ENCODE measurements at places on chromosomes 7 and 10.
A peak's percentile ranks its signal among the peaks of the same experiment; 100 is the strongest.

GRCh38 chr7:140924019-140924820 lies 509 bp downstream of the BRAF start:
- DNase-seq, result peak; percentile 78

GRCh38 chr7:2451171-2452073 lies 24.8 kb downstream of the GRIFIN start:
- peak; percentile 93 for DNase-seq

DNA sequence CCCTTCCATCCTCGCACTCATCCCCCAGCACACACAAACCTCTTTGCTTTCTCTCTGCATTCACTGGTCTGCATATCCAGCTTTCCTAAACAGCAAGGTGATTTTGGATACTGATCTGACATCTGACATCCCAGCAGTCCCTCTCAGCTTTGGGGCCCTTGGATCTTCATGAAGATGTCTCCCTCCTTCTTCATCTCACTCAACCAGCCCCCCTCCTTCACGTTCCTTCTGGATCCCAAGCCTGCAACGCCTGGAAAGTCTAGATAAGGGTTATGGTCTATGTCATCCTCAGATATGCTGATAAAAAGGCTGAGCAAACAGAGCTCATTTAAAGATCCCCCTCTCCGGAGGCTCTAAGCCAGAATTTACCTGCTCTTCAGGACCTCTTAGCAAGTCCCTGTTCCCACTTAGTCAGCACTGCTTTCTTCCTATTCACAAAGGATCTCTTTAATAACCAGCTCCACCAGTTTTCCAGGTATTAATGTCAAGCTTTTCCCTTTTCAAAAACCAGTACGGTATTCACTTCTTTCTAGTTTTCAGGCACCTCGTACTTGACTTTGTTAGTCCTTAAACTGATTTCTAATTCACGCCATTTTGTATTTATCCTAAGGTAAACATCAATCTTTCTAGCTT lies 38.9 kb downstream of the CREB3L2 start:
- DNase-seq, result no peak

GRCh38 chr10:89466599-89467035 lies 52.2 kb downstream of the IFIT5 start:
- DNase-seq, result no peak

- no peak for DNase-seq
These were observed 85.0 kb downstream of the PODXL start for GRCh38 chr7:131471250-131472004.

- DNase-seq, result no peak
These were observed 4.8 kb upstream of the POLR1F start for GRCh38 chr7:19713676-19714075.

- DNase-seq, result no peak
These were observed 2.2 kb downstream of the OGDHL start for GRCh38 chr10:49759787-49760551.

GRCh38 chr7:148630078-148630477 lies 39.5 kb downstream of the C7orf33 start:
- no peak for DNase-seq

GRCh38 chr7:115682507-115682906 lies 348.1 kb downstream of the TFEC start:
- DNase-seq, result no peak

GRCh38 chr10:18400201-18400905 lies 251.0 kb downstream of the NSUN6 start:
- DNase-seq, result peak; percentile 91

GRCh38 chr10:127524908-127525665 lies 24.0 kb upstream of the NPS start:
- no peak for DNase-seq

- no peak for DNase-seq
These were observed 137.1 kb downstream of the BMPER start for GRCh38 chr7:34042406-34042805.

GRCh38 chr10:100709146-100710082 lies 36.0 kb upstream of the PAX2 start:
- no peak for DNase-seq

GRCh38 chr10:101218351-101219138 lies 10.7 kb downstream of the LBX1 start:
- no peak for DNase-seq

DNA sequence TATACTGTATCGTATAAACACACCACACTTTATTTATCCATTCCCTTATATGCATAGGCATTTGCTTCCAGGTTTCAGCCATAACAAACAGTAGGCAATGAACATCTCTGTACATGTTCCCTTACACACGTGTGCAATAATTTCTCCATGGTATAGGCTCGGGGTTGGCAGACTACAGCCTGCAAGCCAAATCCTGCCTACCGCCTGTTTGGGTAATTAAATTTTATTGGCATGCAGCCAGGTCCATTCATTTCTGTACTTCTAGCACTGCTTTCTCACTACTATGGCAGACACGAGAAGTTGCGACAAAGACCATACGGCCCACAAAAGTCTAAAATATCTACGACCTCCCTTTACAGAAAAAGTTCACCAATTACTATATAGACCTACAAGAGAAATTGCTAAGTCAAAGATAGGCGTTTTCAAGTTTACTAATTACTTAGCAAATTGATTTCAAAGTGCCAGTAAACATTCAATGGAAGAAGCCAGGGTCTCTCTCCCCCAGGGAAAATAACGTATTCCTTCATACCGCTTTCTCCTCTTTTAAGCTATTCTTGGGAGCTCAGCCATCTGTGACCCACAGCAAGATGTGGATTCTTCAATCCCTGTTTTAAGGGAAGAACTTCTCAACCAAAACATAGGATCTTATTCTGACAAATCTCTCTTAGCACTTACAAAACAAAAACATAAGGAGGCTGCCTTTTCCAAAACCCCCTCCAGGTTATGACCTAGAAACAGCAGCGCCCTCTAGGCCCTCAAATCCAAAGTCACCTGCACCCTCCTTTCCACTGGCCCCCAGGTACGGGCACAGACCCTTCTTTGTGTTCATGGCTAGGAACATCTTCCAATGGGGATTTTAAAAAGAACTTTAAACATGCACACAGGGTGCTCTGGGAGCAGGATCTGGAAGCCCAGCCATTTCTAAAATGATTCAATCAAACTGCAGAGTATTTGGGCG lies 100.5 kb downstream of the FGFR2 start:
- no peak for DNase-seq

DNA sequence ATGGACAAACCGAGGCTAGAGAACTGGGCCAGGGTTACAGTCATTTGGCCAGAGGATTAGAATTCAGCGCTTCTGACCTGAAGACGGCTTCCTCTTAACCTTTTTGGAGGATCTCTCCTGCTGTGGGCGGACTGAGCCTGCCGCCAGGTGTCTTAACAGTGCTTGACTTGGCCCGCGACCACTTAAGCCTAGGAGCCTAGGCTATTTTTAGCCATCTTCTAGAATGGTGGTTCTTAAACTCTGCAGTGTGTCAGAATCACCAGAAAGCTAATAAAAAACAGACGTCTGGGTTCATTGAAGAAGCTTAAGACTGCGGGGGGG lies 722 bp downstream of the MDH2 start:
- DNase-seq, result no peak

DNA sequence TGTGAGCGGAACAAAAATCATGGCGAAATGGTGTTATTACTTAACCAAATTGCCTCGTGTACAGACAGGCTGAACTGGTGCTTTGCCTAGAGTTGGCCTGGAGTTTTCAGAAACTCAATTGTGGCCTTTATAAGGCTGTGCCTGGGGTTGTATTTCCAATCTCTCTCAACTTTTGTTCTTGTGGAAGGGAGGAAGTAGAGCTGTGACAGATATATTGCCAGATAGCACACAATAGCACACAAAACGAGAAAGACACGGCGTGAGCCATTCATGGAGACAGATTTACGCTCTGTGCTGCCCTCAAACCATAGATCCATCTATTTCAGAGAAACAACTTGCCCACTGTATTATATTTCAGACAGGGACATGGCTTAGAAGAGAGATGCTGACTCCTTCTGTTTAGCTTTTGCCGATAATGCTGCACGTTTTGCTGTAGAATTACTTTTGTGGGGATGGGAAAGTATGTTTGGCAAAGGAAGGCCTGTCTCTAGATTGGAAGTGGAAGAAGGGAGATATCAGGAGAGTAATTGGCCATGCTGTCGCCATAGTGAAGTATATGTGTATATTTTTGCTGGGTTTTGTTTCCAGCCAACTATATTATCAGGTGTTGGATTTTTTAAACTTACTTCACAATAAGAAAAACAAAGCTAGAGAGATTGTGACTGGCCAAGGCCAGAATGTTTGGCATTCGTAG lies 80.4 kb downstream of the AUTS2 start:
- DNase-seq, result no peak

DNA sequence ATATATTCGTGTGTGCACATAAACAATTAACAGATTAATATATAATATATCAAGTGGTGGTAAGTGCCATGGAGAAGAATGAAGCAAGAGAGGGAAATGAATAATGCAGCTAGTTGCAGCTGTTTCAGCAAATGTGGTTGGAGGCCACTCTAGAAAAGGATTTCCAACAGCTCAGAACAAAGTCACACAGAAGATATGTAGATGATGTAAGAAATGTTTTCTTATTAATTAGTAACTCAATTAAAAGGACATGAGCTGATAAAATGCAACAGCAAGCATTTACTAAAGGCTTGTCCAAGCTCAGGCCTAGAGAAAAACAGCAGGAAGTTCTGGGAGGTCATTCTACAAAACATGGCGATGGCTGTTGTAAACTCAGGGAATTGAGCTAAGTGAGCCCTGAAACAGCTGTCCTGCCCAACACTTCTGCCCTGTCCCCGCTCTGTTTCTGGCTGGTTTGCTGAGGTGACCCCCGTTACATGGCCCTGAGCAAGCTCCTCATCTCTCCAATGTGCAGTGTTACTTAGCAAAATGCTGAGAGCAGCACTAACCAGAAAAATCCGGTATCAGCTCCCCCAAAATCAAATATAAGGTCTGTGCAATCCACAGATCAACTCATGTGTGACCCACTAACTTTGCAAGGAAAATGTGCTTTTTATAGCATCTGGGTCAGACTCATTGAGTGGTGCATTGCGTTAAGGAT lies 23.4 kb upstream of the C10orf67 start:
- DNase-seq, result no peak

DNA sequence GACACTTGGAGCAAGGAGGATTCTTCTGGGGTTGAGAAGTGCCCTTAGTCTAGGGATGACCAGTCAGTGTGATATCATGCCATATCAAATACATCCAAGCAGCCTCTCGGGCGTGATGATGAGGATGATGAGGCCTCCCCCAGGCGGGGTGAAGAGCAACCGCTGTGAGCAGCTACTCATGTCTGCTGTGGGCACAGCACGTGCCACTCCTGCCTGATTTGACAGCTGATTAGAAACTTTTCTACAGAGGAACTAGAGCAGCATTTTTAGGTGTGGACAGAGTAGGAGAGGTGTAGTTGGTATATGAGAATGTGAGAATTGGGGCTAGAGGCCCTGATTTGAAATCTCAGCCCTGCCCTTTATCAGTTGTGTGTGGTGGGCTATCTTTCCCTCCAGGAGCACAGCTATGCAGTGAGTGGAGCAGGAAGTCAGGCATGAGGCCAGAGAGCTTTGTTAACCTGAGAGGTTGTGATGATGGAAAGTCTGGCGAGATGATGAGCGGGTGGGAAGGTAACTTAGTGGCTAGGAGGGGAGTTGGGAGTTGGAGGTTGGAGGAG lies 49.6 kb upstream of the COBL start:
- DNase-seq, result no peak

GRCh38 chr7:102874166-102874829 lies 38.5 kb upstream of the LRRC17 start:
- DNase-seq, result no peak

- no peak for DNase-seq
These were observed 1.1 kb downstream of the TMEM196 start for GRCh38 chr7:19772306-19772705.

- DNase-seq, result peak; percentile 60
These were observed 55.4 kb upstream of the LMTK2 start for GRCh38 chr7:98051118-98051744.

DNA sequence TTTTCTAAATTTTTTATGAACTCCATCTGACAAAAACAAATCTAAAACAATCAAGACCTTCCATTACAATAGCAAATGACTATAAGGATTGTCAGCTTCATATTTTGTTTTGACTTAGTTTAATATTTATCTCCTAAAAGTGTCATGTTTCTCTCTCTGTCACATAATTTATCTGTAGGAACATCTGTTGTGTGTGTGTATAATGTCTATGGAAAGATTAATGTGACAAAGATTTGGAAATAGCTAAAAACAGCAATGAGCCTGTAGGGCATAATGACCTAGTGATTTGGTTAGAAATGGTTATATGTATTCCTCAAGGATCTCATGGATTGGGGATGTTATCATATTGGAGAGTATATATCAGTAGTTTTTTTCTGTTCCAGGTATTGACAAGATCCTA lies 69.6 kb upstream of the MDFIC start:
- no peak for DNase-seq

- DNase-seq, result no peak
These were observed 369.4 kb upstream of the IGFBP3 start for GRCh38 chr7:46290374-46291049.

- DNase-seq, result no peak
These were observed 14.5 kb downstream of the SRGN start for GRCh38 chr10:69102440-69102839.

DNA sequence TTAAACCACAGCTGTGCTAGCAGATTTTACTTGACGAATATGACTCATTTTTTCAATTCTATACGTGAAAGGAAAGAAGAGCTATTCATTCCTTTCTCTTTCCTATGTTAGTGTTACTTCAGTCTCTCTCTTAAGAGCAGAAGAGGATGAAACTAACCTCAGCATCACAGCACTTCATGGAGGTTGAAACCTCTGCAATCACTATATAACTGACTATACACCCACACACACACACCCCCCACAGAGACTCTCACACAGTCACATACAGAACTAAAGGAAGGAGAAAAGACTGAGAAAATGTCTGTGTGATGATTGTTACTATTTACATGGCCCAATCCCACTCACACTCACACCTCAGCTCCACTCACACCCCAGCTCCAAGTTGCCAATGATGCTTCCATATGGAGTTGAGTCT lies 104.2 kb downstream of the KIF20B start:
- DNase-seq, result no peak

DNA sequence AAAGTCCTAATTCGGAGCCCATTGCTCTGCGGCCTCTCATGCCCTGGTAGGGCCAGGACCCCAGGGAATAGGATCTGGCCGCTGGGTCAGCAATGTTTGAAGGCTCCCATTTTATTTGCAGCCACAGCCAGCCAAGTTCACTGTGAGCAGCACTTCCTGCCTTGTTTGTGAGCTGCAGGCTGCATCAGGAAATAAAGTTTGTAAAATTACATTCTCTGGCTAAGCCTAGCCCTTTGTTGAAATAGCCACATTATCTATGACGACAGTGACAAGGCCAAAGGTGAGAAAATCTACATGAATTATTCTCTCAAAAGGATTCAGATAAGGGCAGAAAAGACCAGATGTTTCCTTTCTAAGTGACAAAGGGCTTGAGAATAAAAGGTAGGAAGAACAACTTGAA lies 23.7 kb upstream of the ITGB1 start:
- peak; percentile 71 for DNase-seq

- DNase-seq, result no peak
These were observed 40.0 kb downstream of the CUX1 start for GRCh38 chr7:101857358-101857811.

- no peak for DNase-seq
These were observed 450.7 kb downstream of the TYW1 start for GRCh38 chr7:67447297-67447696.

Data from mucosa of descending colon (tissue), 3 donors.